Posterior cingulate gyrus (tissue), 11 donors: ENCODE measurements at places on chromosomes 16 and 17.

DNA sequence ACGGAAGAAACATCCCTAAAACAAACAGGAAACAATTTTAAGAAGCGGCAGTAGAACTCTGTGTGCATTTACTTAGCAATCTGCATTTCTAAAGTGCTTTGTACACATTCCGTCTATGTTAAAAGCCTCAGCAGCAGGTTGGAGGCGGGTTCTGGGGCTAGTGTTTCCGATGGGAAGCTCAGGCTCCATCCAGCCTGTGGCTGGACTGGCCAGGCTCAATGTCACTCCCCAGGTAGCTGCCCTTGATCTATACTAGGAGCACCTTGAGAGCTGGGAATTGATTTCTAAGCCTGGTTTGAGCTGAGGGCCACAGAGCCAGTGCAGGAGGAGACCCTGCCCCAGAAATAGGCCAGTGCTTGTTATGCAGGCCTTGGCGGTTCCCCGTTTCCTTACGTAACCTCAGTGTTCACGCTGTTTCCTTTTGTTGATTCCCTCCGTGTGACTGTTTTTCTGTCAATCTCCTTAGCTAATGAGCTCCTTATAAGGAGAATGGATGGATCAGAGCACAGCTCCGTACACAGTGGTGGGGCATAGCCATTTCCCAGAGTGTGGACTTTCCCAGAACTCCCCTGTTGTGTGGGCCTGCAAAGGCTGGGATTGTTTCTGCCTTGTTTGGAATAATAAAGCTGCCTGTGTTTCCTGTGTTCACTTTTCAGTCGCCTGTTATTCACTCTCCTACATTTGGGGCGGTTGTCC is 21.4 kb downstream of the ADORA2B start:
- no peak for DNase-seq

DNA sequence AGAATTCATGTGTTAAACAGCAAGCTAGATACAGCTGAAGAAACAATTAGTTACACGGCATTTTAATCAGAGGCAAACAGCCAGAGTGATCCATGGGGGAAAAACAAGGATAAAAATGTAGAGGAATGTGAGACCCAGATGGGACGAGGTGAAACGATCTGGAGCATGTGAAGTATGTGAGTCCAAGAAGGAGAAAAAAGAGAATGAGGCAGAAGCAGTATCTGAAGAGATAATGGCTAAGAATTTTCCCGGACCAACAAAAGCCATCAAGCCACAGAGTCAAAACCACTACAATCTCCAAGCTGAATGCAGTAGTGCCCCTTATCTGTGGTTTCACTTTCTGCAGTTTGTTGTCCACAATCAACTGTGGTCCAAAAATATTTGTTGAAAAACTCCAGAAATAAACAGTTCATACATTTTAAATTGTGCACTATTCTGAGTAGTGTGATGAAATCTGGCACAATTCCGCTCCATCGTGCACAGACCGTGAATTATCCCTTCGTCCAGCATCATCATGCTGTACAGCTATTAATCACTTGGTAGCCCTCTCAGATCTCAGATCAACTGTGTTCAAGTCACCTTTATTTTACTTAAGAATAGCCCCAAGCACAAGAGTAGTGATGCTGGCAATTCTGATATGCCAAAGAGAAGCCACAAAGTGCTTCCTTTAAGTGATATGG is 18.8 kb downstream of the MYH10 start:
- DNase-seq: no peak

DNA sequence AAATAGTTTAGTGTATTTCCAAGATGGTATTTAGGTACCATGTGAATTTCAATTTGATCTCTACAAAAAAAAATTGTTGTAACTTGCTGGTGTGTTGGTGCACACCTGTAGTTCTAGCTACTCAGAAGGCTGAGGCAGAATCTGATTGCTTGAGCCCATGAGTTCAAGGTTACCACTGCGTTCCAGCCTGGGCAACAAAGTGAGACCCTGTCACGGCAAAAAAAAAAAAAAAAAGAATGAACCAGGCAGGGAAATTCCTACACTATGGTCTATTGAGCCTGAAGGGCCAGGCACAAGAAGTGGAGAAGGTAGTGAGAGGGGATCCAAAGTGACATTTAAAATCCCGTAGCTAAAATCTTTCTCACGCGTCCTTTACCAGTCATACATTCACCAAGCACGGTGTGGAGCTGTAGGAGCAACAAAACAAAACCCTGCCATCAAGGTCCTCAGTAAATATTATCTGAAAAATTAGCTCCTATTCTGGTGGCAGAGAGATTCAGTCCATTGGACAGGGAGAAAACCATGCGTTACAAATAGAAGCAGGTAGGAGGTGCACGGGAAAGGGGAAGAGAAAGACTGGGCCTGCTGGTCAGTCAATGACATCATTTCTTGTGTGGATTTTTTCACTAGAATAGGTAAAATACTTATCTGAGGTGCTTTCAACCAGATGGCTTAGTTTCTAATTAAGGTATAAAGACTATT is 27.3 kb downstream of the TXNDC11 start:
- no peak for DNase-seq

DNA sequence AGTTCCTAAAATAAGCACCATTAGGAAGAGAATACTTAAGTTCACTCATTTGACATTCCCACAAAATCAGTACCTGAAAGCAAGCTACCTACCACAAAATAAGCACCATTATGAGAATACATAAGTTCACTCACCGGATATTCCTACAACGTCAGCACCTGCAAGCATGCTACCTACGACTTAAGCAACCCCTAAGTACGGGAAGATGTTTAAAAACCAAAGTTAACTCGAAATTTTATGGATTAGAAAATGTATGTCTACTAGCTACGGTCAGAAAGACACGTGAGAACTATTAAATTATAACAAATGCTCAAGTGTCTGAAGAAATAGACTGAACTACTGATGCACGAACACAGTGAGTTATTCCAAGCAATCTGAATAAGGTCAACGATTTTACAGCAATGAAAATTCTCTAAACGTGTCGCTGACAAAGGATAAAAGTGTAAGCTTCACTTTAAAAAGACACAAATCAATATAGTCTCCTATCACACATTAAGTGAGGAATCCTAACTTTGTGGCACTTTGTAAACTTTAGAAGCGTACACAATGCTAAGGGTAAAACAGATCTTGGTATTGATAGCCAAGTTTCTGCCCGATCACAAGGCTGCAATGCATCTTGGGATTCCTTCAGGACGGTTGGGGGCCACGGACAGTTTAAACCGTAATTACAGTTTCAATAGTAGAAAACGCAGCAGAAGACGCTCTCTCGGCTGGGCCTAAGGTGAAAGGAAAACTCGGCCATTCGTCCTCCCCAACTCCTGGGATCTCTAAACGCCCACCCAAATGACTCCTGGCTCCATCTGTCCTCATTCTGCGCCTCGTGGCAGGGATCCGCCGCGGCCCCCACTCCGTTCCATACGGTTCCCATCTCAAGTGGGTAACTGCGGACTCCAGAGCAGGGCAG is 1.3 kb downstream of the GSPT1 start:
- peak; percentile 17 for DNase-seq

DNA sequence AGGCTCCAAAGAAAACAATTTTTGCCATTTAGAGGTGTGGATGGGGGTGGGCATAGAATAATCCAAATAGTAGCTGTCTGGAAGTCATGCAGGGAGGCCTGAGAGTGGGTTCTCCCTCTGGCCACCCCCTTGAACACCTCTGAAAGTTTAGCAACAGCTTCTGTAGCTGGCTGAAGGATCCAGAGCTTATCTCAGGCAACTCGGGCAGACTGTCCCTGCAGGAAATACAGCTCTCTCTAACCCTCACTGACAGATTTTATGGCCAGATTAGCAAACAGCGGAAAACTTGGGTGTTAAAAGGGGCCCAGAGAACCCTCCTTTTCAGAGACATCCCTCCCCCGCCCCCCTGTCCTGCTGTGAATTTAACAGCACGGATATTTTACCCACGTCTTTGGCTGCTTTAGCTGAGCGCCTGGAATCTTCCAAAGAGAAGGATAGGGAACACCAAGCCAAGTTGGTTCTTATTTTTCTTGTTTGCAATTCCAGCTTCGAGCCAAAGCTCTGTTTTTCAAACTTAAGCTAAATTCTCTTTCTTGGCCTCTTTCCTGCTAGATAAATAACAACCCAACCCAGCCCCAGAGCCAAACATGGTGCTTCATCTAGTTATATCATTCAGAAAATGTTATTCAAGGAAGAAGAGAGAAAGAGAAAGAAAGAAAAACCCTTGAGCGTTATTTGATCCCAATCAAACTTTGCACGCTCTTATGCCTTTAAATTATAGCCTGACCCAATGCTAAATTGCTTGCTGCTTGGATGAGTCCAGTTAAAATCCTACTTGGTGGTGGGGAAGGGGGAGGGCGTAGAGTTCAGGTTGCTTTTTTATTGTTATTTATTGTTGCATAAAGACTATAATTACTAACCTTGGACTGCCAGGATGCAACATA is 2.3 kb upstream of the HOXB2 start:
- DNase-seq: no peak

DNA sequence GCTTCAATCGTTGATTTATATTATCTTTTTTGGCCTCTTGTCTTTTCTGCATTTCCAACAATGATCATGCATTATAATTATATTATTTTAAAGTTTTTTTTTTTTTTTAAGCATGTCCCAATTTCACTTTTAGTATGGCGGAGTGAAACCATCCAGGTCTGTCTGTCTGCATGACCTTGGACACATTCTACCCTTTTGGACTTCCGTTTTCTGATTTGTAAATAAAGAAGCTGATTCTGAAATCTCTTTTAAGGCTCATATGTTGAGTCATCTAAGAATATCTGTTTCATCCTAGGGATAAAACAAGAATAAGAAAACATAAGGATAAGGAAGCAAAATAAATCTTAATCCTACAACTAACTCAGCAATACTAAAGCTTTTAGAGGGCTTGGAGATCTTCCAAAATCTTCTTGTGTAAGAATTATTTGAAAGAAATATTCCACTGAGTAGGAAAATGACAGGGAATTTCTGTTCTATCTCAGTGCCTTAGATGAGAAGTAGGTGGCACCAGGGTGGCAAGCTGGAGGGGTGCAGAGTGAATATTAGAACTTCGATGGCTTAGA is 195.7 kb upstream of the TOX3 start:
- DNase-seq: no peak

DNA sequence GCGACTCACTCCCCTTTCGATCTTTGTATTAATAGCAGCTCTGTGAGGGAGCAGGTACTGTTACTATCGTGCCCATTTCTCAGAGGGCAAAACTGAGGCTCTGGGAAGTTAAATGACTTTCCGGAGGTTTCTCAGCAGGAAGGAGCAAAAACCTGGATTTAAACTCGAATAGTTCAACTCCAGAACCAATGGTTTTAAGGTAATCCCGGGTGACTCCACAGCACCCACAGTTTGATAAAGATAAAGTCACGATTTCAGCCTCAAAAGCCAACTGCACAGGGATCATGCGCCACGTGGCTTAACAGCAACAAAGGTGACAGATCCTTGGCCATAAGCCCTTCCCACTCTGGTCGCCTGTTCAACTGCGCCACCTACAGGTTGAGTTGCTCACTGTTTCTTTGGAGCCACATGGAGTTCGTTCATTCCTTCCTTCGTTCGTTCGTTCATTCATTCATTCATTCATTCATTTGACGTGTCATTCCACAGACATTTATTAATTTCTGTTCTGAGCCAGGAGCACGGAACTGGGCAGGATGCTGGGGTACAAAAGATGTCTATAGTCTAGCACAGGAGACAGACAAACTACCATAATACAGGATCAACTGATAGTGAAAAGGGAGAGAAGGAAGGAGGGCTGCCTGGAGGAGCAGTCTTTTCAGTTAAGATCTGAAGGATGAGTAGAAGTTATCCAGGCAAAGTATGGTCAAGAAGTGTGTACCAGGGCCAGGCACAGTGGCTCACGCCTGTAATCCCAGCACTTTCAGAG is 134.8 kb downstream of the HS3ST2 start:
- peak; percentile 73 for DNase-seq

- no peak for DNase-seq
Measured at GRCh38 chr16:81275064-81275532, 36.6 kb downstream of the BCO1 start.

DNA sequence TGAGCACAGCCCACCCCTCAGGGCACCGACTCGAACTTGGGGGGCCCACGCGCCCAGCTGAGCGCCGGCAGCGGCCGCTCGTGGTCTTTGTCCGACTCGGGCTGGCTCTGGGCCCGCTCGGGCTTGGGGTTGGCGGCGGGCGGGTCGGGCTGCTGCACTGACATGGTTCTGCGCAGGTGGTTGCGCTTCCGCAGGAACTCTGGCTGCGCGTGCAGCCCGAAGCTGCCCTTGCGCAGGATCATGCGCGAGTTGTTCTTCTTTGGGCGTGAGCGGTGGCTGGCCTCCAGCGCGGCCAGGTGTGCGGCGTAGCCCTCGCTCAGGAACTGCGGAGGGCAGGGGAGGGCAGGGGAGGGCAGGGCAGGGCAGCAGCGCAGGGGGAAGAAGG is 11.1 kb downstream of the PIMREG start:
- DNase-seq: no peak
